ENCODE measurements at places on chromosomes 16 and 17.

DNA sequence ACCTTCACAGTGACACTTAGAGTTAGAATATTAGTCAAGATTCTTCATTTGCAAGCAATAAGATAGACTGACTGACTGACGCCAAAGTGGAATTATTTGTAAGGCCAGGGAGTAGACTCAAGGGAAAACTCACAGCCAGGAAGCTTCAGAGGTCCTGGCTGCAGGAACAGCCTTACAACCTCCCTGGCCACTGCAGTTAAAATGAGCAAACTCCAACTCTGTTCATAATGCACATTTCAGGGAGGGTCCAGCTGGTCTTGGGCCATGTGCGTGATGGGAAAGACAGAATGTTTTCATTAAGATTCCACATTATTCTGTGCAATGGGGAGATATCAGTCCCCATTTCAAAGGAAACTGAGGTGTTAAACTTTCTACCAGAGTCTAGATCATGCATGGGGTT is 9.9 kb downstream of the CAPNS2 start:
- no peak for DNase-seq

DNA sequence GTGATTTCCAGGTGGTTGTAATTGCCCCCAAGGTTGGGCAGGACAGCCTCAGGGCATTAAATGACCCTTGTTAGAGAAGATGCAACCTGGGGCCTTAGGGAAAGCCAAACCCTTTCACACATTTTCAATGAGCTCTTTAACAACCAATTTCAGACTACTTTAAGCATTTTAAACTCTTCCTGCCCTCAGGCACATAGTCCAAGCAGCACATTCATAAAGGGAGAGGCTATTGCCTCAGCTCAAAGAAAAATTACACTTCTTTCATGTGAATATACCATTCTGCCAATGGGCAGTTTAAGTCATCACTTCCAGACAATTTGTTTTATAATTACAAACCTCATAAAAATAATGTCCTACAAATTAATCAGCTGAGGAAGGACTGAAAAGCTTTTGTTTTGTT is 544.5 kb downstream of the NPIPA7 start:
- DNase-seq: no peak

DNA sequence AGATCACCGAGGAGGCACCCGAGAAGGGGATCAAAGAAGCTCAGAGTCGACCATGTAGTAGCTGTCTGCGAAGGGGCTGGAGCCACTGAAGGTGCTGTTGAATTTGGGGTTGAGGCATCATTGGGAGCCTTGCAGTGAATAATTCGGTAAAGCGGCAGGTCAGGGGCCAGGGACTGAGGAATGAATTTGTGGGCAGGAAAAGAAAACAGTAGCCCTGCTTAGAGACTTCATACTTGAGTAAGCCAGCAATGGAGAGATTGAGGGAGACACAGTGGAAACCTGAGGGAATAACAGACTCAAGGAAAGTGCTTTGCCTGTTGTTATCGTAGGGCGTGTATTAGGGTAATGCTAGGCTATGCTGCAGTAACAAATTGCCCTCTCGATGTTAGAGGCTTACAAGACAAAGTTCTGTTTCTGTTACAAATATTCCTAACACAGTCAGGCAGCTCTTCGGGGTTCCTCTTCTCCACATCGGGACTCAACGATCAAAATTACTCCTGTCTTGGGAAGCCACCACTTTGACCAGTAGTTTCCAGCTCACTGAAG is 13.4 kb upstream of the HERPUD1 start:
- DNase-seq: no peak

DNA sequence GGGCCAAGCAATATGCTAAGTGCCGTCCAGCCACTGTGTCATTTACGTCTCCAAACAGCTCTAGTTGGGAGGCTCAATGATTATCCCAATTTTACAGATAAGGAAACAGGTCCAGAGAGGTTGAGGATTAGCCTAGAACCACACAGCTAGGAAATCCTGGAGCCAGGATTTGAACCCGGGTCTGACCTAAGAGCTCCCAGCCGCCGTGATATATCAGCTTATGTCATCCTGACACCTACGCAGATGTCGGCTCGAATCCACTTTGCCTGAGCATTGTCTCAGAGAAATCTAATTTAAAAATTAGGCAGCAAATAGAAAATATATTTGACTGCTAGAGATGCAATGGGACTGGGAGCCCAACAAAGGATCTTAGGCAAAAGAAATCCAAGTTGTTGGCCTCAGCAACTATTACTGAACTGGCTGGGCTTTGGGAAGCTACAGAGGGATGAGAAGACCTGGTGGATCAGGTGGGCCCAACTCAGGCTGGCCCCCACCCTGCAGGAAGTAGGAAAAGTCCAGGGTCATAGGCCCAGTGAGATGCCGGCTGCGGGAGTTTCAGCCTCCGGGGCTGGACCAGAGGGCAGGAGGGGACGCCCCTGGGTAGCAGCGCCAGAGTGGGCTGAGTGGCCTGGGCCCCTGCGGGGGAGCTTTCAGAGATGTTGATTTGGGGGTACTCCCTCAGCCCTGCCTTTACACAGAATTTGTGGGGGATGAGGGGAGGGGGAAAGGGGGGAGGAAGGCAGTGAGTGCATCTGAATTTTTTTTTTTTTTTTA is 35.1 kb upstream of the IL21R start:
- no peak for DNase-seq

DNA sequence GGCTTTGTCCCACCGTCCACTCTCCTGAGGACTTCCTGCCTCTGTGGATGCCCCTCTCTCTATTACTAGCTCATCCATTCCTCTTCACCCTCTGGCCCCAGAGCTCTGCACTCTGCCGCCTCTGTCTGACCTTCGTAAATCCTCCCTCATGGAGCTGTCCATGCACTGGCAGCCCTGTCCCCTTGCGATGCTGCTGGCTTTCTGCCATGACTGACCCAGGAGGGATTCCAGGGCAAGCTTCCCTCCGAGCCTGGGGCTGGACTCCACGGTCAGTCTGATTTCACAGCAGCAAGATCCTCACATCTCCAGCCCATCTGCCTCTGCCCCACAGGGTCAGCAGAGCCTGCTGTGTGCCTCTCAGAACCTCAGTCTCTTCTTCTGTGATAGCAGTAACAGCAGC is 4.7 kb downstream of the CBFA2T3 start:
- no peak for DNase-seq

DNA sequence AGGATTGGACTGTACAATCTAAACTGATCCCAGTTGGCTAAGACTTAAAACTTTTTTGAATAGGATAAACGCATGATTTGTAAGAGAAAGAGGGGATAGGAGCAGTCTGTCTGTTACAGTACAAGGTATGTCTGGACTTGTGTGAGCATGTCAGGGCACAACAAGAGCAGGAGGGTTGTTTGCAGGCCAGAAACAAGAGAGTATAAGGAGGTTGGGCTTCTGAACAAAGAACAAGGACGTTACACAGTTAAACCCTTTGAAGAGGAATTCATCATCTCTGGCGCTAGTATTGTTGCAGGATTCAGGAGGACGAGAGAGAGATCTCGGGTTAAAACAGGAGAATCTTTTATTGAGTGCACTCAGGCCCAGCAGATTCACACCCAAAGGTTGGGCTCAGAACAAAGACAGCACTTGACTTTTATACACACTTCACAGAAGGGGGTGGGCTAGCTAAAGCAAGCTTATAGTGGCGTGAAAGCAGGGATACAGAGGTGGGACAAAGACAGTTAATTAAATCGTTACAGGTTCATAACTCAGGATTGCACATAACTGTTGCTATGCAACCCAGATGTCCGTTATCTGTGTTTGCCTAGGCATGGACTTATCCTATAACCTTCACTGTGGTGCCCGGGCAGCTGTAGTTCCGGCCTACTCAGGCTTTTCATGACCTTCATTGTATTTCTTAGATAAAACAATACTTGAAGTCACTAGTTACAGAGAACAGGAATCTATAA is 34.3 kb downstream of the SEC14L1 start:
- no peak for DNase-seq

DNA sequence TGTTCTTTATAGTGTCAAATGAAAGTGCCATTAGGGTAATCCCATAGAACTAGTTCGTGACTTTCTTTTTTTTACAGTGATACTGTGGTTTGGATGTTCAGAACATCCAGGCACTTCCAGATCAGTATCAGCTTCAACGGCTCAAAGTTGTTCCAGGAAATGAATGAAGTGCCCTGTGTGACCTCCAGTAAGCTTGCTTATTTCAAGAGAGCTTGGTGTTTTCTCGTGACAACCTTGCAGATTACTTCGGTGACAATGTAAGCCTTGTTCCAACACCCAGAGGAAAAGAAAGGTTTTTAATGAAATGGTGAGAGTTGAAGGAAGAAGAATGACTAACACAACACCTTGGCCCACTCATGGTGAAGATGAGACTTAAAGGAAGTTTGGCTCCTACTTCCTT is 16.0 kb upstream of the KCNJ16 start:
- DNase-seq: no peak

GRCh38 chr17:78905116-78905515 is 2.1 kb upstream of the CEP295NL start:
- no peak for DNase-seq
